Aorta (tissue), 5 donors: ENCODE measurements at places on chromosomes 4 and X. TPM values are rescaled to one million over a fixed set of nuclear protein-coding genes. Genes with fewer than 3 reads are reported as not detected.

DNA sequence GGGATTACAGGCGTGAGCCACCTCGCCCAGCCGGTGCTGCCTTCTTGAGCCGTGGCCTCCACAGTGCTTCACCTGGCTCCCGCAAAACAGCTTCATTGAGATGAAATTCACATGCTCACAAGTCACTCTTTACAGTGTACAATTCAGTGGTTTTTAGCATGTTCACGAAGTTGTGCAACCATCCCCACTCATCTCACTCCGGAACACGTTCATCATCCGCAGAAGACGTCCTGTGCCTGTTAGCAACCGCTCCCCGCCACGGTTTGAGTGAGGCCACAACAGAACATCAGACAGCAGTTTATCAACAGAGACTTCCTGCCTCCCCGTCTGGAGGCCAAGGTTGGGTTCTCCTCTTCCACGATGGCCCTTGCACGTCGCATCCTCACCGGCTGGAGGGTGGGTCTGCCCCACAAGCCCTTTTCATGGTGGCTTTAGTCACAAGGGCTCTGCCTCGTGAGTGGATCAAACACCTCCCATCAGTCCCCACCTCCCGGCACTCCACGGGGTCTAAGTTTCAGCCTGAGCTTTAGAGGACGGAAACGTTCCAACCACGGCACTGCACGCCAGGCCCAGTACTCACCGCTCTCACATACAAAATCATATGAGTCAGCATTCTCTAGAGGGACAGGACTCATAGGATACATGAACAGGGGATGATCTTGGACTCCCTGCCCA, 29.6 kb upstream of the SPON2 start:
- H3K27ac ChIP-seq = no peak overlapping the region
- no peaks in the 10 kb centered on the region for H3K27me3 ChIP-seq
- DNase-seq = peak; percentile 67

- H3K36me3 ChIP-seq = no peaks in the 10 kb centered on the region
- no peak for DNase-seq
- H3K4me3 ChIP-seq = no peak overlapping the region
- H3K27me3 ChIP-seq = no peaks in the 10 kb centered on the region
- no peaks in the 10 kb centered on the region for H3K4me1 ChIP-seq
Measured at GRCh38 chr4:179666226-179666625, 2224.0 kb upstream of the AGA start.

DNA sequence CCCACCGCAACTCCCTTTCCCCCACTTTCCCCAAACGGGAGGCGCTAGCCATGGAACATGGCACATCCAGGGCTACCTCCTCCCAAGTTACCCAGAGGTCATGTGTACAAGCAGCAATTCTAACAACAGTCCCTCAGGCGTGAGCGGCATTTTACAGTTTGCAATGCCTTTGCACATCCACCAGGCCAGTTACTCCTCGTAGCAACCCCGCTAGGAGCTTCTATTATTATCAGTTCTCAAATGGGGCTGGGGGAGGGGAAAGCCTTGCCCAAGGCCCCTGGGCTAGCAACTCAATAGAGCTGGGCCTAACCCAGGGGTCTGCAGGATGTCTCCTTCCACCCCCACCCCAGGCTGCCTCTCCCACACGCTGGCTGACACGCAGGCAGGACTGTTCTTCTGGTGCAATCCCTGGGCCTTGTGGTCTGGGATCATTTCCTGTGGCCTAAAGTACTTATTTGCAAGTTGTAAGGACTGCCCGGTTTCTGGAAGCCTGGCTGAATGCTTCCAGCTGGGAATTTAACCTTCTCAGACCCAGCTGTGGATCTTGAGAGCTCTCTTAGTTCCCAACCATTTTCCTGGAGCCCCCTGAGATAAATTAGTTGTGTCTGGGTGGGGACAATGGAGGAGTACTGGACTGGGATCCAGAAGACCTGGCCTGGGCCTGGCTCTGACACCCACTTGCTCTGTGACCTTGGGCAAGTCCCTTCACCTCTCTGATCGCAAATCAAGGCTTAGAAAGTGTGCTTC, 27.7 kb downstream of the PJA1 start:
- H3K36me3 ChIP-seq = no peaks in the 10 kb centered on the region
- DNase-seq = peak; percentile 68
- H3K4me3 ChIP-seq = no peak overlapping the region
- no peaks in the 10 kb centered on the region for H3K27me3 ChIP-seq
- H3K27ac ChIP-seq = no peak overlapping the region

DNA sequence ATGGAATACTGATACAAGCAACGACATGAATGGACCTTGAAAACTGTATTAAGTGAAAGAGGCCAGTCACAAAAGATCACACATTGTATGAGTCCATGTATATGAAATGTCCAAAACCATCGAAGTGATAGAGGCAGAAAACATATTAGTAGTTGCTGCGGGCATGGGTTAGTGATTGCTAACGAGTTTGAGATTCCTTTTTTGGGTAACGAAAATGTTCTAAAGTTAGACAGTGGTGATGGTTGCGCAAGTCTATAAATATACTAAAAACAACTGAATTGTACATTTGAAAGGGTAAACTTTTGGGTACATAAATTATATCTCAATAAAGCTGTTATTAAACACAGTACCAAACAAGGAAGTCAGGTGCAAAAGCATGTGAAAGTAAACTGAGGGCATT, 234.5 kb downstream of the FBXW7 start:
- no peaks in the 10 kb centered on the region for H3K36me3 ChIP-seq
- no peaks in the 10 kb centered on the region for H3K4me1 ChIP-seq
- no peaks in the 10 kb centered on the region for H3K27me3 ChIP-seq
- DNase-seq = no peak

DNA sequence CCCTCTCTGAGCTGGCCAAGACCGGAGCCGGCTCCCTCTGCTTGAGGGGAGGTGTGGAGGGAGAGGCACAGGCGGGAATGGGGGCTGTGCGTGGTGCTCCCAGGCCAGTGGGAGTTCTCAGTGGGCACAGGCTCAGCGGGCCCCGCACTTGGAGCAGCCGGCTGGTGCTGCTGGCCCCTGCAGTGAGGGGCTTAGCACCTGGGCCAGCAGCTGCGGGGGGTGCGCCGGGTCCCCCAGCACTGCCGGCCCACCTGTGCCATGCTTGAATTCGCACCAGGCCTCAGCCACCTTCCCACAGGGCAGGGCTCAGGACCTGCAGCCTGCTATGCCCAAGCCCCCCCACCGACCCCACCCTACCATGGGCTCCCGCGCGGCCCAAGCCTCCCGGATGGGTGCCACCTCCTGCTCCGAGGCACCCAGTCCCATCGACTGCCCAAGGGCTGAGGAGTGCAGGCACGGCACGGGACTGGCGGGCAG, 602.5 kb downstream of the KCTD8 start:
- no peaks in the 10 kb centered on the region for H3K27me3 ChIP-seq
- H3K36me3 ChIP-seq = no peaks in the 10 kb centered on the region
- H3K27ac ChIP-seq = no peak overlapping the region
- H3K4me1 ChIP-seq = no peaks in the 10 kb centered on the region

DNA sequence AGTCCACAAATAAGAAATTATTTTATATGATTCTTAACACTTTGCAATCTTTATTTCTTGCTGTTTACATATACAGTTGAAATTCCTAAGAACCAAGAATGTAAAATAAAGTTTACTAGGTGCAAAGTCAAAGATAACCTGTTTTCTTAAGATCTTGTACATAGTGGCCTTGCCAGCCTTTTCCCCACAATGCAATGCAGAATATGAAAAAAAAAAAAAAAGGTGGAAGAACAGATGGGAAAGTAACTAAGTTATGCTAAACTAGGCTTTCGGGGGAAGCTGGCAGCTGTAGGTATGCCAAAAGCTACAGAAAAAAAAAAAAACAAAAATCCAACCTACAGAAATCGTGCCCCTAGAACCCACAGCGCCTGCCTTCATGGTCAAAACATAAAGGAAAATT, 1588.4 kb downstream of the STIM2 start:
- no peak overlapping the region for H3K4me3 ChIP-seq
- H3K4me1 ChIP-seq = no peaks in the 10 kb centered on the region
- no peaks in the 10 kb centered on the region for H3K27me3 ChIP-seq

- H3K27ac ChIP-seq = no peak overlapping the region
- H3K4me3 ChIP-seq = no peak overlapping the region
- H3K27me3 ChIP-seq = no peaks in the 10 kb centered on the region
- H3K4me1 ChIP-seq = no peaks in the 10 kb centered on the region
- DNase-seq = no peak
- H3K36me3 ChIP-seq = no peaks in the 10 kb centered on the region
Measured at GRCh38 chrX:154321152-154321551, 25.6 kb downstream of the TKTL1 start.

- H3K36me3 ChIP-seq = no peaks in the 10 kb centered on the region
- DNase-seq = peak; percentile 84
- no peak overlapping the region for H3K4me3 ChIP-seq
- H3K27me3 ChIP-seq = no peaks in the 10 kb centered on the region
- no peaks in the 10 kb centered on the region for H3K4me1 ChIP-seq
Measured at GRCh38 chr4:189202182-189202868, 738.3 kb upstream of the FRG1 start.

DNA sequence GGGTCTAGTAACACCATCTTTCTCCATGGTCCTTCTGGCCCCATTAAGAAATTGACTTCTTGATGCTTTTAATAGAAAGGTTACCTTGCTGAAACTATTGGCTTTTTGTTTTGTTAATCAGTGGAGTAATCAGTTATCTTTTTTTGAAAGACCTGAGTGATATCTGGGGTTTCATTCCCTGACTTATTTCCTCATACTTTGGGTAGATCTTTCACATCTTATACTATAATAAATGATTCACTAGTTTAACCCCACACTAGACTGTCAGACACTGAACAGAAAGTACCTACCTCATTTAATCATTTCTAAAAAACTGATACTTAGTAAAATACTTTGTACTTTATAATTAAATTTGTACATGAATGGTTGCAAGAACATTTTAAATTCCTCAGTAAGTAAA, 1021.1 kb downstream of the STIM2 start:
- DNase-seq = no peak
- no peak overlapping the region for H3K27ac ChIP-seq
- H3K4me1 ChIP-seq = no peaks in the 10 kb centered on the region
- H3K36me3 ChIP-seq = no peaks in the 10 kb centered on the region
- no peak overlapping the region for H3K4me3 ChIP-seq

DNA sequence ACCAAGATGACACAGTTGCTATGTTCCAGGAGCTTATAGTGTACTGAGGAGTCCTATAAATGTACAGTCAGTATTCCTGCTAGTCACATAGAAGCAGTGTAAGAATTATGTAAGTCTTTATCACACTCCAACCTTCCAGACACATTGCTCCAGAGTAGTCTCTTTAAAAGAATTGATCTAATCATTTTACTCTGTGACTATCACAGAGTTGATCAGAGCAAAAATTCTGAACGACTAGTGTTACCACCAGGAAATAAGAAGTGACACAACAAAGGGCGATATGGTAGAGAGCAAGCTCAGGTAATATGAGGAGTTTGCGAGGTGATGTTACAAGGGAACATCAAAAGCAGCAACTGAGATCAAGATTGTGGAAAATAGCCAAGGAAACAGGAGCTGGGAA, 9.0 kb upstream of the HPF1 start:
- no peaks in the 10 kb centered on the region for H3K27me3 ChIP-seq
- no peak overlapping the region for H3K4me3 ChIP-seq
- H3K4me1 ChIP-seq = no peaks in the 10 kb centered on the region
- no peak overlapping the region for H3K27ac ChIP-seq

DNA sequence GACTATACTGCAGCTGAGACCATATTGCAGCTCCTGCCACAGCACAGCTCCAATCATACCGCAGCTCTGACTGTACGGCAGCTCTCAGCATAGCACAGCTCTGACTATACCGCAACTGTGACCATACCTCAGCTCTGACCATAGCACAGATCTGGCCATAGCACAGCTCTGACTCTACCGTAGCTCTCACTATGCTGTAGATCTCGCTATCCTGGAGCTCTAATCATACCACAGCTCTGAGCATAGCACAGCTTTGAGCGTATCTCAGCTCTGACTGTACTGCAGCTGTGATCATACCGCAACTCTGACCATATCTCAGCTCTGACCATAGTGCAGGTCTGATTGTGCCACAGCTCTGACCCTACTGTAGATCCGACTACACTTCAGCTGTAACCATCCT, 139.2 kb downstream of the ASMT start:
- no peaks in the 10 kb centered on the region for H3K36me3 ChIP-seq
- no peak overlapping the region for H3K27ac ChIP-seq
- no peak for DNase-seq
- no peak overlapping the region for H3K4me3 ChIP-seq
- H3K4me1 ChIP-seq = no peaks in the 10 kb centered on the region

The TCP11X2 gene
- total RNA-seq = not detected

DNA sequence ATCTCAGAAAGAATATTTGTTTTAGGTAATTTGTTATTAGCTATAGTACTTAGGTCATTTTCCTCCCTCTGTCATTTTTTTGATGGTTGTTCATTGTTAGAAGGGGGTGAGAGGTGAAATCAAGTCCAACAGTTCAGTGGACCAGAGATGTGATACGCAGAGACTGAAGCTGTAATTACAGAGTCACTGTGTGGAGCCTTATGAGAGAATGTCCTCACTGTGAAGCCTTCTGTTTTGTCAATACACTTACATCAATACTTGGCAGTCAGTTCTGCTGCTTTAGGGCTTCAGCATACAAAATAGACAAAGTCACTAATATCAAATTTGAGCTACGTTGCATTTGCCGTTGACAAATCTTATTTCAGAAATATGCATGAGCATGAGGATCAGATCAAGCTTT, 692.5 kb downstream of the C4orf33 start:
- no peak for DNase-seq
- no peak overlapping the region for H3K4me3 ChIP-seq
- no peaks in the 10 kb centered on the region for H3K27me3 ChIP-seq
- H3K4me1 ChIP-seq = no peaks in the 10 kb centered on the region

DNA sequence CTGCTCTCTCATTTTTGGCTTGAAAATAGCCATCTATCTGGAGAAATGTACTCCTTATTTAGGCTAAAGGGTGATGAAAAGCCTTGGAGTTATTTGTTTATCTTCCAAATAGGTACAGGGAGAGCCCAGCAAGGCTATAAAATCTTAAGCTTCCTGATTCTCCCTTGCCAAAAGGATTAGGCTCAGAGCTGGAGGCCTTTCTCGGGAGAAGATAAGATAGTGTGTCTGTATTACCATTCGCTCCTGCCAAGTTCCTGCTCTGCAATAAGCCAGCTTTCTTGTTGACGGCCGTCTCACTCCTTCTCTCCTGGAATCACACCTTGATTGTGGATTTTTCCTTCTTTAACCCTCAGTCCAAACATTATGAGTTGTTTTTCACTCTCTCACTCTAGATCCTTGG, 171.8 kb upstream of the TTC29 start:
- no peaks in the 10 kb centered on the region for H3K27me3 ChIP-seq
- H3K4me3 ChIP-seq = no peak overlapping the region
- DNase-seq = no peak
- no peaks in the 10 kb centered on the region for H3K4me1 ChIP-seq

GRCh38 chr4:48379587-48380180, 38.4 kb downstream of the SLAIN2 start:
- no peaks in the 10 kb centered on the region for H3K4me1 ChIP-seq
- H3K27ac ChIP-seq = no peak overlapping the region
- peaks cover 4% of the 10 kb centered on the region for H3K36me3 ChIP-seq
- H3K27me3 ChIP-seq = no peaks in the 10 kb centered on the region
- DNase-seq = no peak

GRCh38 chr4:78629991-78630541, 78.5 kb downstream of the ANXA3 start:
- H3K36me3 ChIP-seq = no peaks in the 10 kb centered on the region
- H3K4me3 ChIP-seq = no peak overlapping the region

GRCh38 chrX:23904096-23904495, 3.6 kb downstream of the APOO start:
- no peaks in the 10 kb centered on the region for H3K27me3 ChIP-seq
- no peaks in the 10 kb centered on the region for H3K4me1 ChIP-seq
- DNase-seq = no peak
- H3K4me3 ChIP-seq = no peak overlapping the region
